ENCODE measurements at places on chromosomes 4 and X.

- DNase-seq, result no peak
Observed at GRCh38 chrX:24870143-24870542, 145.6 kb downstream of the ARX start.

- DNase-seq, result no peak
Observed at GRCh38 chr4:102694791-102695190, 66.0 kb downstream of the MANBA start.

- DNase-seq, result no peak
Observed at GRCh38 chr4:144556636-144557035, 89.3 kb upstream of the HHIP start.

DNA sequence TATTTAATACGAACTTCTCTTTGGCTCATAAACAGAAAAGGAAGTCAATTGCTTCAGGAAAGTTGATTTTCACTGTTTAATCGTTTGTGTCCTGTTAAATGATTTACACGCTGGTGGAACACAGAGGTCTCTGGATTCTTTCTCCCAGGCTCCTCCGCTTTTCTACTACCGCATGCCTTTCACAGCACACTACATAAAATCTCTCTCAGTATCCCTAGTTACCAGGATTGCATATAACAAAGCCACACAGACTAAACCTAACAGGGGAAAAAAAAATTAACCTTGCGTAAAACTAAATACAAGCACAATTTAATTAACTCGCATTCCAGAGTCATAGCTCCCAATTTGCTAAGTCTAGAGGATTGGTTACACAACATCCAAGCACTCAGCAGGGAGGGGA, 133.9 kb downstream of the CORIN start:
- DNase-seq, result no peak
